CD8-positive, alpha-beta T cell (primary cell): ENCODE measurements at places on chromosomes 3 and 15.

DNA sequence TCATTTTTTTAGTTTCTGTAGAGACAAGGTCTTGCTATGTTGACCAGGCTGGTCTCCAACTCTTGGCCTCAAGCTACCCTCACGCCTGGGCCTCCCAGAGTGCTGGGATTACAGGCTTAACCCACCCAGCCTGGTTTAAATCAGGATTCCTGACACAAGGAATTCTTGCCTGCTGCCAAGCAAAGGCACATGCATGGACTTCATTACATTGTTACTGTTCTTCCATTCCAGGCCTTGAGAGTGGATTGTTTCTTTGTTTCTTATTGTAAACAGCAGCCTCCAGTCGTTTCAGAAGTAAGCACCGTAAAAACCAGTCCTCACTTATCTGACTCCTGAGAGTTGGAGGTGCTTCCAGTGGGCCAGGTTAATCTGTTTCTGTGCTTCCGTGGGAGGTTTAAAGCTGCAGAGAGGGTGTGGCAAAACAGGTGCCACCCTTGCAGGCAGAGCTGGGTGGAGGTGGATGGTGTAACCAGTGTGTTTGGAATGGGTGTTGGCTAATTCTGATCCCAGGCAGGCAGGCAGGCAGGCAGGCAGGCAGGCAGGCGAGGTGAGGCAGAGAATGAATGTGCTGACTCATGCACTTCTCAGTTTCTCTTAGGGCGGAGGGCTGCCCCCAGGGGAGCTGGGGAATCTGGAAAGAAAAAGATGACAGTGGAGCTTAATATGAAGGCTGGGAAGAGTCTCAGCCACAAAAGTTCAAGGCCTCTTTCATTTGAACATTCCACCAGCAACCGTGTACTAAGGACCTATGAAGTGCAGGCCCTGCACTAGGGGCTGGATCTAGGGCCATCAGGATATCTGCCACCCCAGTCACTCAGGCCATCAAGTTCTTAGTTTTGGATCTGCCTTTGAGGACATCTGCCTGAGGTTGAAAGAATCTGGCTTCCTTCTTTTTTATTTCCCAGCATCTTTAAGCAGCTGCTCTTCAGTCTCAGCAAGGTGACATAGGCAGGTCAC is 37.0 kb upstream of the CDCP1 start:
- DNase-seq, result no peak

DNA sequence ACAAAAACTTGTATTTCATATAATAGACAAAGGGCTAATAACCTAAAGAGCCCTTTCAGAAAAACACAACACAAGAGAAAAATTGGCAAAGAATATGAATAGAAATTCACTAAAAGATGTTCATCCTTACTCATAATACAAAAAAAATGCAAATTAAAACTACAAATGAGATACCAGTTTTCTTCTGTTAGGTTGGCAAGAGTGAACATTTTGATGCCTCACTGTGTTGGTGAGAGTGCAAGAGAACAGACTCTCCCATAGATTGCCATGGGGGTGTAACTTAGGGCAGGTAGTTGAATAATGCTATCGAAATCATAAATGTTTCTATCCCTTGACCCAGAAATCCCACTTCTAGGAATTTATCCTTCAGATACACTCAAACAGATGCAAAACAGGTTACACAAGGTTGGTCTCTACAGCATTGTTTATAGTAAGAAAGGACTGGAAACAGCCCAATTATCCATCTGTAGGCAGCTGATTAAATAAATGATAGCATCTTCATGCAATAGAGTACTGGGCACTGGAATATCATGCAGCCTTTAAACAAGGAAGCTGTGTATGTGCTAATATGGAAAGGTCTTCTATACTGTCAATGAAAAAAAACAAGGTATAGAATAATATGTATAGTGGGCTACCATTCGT is 146.3 kb downstream of the TLE3 start:
- no peak for DNase-seq

DNA sequence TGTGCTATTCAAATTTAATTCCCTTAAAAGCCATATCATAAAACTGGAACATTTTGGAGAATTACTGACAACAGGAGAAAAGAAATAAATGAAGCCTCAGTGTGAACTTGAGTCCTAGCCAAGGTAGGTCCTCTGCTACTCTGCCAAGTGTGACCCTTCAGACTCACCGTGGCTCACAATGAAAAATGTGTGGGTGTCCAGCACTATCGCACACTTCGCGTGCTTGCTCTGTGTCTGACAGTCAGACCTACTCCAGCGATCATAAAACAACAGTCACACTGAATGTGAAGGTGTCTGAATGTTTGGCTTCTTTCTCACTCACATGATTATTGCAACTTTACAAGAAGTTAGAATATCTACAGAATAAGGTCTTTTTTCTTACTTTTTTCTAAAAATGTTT is 65.8 kb upstream of the TRA2B start:
- no peak for DNase-seq

GRCh38 chr3:55562700-55563099 is 75.6 kb upstream of the WNT5A start:
- DNase-seq, result no peak

- no peak for DNase-seq
Observed at GRCh38 chr3:153979418-153980251, 141.6 kb upstream of the ARHGEF26 start.

DNA sequence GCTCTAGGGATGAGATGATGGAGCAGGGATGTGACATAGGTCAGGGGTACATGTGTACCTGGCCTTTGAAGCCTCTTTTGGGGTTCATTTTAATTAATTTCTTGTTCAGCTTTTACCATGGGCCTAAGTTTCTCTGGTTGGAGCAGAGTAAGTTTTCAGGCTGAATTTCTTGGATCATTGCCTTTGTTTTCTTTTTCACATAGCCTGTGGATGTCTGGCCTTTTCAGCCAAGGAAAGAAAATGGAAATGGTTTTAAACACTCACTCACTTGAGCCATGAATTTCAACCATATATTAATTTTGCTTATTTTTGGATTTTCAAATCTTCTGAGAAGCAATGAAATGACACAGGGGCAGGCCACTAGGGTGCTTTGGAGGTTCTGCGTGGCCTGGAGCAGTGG is 30.2 kb downstream of the CACNA1D start:
- DNase-seq, result no peak

DNA sequence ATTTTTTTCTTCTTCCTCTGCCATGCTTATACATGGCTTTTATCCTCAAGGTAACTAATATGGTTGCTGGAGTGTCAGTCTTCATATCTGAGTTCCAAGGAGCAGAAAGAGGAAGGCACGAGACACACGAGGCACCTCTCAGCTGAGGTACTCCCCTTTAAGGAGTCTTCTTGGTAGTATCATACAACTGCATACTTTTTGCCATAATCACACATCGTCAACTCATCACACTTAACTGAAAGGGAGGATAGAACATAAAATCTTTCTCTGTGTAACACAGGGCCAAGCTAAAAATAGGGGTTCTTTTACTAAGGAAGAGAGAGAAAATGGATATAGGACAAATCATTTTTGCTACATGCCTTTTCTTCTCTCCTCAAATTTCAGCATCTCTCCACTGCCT is 104.2 kb downstream of the OXSM start:
- DNase-seq, result no peak

DNA sequence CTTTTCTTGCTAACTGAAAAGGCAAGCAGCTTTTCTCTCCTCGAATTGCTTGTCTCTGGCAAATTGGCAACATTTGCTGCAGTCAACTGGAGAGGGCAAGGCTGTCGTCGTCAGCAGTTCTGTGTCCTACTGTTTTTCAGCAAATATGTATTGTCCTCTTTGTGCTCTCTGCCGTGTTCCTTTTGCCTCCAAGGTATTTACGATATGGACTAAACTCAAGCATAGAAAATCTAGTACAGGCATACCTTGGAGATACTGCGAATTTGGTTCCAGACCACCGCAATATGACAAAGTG is 558 bp upstream of the SLC30A4 start:
- no peak for DNase-seq

DNA sequence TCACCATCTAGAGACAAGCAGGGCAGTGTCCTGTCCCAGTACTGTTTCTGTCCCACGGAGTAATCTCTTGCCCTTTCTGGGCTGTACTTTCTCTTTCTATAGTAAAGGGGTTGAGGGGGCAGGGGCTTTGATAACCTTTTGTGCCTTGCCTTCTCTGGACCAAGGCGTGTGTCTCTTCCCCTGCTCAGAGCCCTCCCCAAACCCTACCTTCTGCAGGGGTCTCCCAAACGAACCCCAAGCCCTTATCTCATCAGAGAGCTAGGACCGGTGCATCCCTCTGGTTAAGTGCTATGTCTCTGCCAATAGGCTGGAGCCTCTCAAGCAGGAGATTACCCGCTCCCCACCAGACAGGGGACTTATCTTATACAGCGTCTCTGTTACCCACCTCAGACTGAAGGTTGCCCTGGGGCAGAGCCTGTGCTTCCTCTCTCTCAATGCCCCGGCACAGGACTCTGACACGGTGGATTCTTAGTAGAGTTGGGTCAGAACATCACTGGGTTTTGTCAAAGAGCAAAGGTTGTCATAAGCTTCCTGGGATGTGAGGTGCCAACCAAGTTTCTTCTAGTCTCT is 2.9 kb downstream of the PLEKHO2 start:
- peak; percentile 52 for DNase-seq

GRCh38 chr3:34832865-34833508 is 806.3 kb upstream of the ARPP21 start:
- DNase-seq, result no peak

- no peak for DNase-seq
Observed at GRCh38 chr15:63843901-63844317, 10.2 kb upstream of the HERC1 start.

- DNase-seq, result no peak
Observed at GRCh38 chr3:81931265-81932251, 170.1 kb upstream of the GBE1 start.

GRCh38 chr3:151724576-151725562 is 8.9 kb upstream of the AADACL2 start:
- no peak for DNase-seq

- no peak for DNase-seq
Observed at GRCh38 chr3:172176061-172176770, 136.8 kb downstream of the FNDC3B start.

DNA sequence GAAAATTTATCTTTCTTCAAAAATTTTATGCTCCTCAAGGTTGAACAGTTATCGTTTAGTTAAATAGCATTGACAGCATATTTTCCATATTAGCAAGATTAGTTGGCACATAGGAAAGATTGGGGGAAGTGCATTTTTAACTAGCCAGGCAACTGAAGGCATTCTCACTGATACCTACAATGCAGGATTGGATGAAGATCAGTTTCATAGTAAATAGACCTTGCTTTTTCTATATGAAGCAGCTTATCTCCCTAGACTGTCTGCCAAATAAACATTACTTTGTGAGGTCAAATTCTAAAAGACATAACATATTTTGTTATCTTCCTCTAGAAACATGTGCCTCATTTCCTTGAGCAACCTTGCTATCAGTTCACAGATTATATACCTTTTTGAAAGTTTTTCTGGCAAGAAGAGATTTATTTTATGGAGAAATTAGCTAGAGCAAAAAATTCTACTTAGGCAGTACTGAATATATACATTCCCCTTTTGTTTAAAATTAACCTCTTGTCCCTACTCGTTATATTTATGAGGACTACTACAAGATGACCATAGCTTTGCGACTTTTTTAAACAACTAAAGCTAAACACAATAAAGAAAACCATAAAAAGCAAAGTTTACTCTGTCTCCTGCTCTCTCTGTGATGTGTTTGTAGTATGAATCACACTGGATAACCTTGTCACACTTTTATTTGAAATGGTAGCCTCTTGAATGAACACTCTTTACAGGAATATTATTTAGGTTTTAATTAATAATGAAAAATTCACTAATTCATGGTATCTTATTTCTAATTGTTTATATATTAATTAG is 654.9 kb upstream of the TBL1XR1 start:
- DNase-seq, result no peak

DNA sequence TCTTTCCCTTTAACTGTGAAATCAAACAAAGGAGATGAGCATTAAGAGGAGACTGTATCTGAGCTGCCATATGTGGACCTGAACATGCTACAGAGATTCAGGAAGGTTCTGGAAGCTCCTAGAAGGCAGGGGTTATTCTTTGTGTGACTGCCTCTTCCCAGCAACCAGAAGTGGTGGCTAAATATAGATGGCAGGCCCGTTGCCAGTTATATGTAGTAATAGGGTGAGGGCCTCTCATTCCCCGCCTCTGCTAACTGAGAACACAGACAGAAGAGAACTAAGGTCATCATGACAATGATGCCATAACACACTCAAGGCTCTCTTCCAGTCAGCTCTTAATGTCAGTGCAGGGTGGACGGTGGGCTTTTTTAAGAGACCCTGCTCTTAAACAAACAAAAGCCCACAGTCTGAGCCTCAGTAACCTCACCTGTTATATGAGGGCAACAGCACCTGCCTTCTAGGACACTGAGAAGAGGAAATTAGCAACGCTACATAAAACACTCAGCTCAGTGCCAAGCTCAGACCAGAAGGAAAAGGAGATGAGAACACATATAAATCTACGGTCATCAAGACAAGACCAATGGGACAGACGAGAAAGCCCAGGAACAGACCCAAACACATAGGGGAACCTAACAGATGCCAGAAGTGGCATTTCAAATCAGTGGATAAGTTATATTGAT is 22.3 kb downstream of the CFAP92 start:
- DNase-seq, result no peak

DNA sequence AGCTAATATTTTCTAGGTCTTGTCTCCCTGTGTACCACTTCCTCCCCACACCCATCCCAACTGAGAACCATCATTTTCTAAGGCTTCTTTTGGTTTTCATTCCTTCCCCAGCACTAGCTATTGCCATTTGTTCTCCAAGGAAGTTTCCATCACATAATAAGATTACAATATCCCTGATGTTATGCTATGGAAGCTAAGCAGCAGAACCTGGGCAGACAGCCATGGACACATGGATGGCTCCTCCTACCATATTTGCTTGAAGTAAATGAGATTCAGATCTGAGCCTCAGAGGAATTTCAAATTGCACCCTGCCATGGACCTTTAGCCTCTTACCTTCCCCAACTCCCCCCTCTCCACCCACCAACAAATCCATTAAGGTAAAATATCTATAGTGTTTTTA is 31.5 kb downstream of the GASK1A start:
- DNase-seq, result no peak

GRCh38 chr3:111607240-111607920 is 12.2 kb upstream of the ZBED2 start:
- no peak for DNase-seq

- no peak for DNase-seq
Observed at GRCh38 chr3:42678447-42678846, 6.9 kb upstream of the KLHL40 start.

GRCh38 chr15:24924621-24925020 is 30.2 kb upstream of the SNRPN start:
- DNase-seq, result no peak

GRCh38 chr3:28577941-28578500 is 229.4 kb upstream of the AZI2 start:
- DNase-seq, result no peak

- no peak for DNase-seq
Observed at GRCh38 chr3:39090922-39091321, 16.5 kb downstream of the GORASP1 start.

GRCh38 chr3:65534805-65535204 is 503.9 kb downstream of the MAGI1 start:
- DNase-seq, result no peak

GRCh38 chr3:47496892-47497291 is 16.6 kb downstream of the ELP6 start:
- DNase-seq, result no peak
